Stimulated activated CD4-positive, alpha-beta T cell treated with anti-CD3 and anti-CD28 coated beads, Interleukin-12 subunit alpha, Interleukin-12 subunit beta, amount 100 ng/mL, for 4 hours (primary cell): ENCODE measurements at places on chromosomes 11 and 22.

DNA sequence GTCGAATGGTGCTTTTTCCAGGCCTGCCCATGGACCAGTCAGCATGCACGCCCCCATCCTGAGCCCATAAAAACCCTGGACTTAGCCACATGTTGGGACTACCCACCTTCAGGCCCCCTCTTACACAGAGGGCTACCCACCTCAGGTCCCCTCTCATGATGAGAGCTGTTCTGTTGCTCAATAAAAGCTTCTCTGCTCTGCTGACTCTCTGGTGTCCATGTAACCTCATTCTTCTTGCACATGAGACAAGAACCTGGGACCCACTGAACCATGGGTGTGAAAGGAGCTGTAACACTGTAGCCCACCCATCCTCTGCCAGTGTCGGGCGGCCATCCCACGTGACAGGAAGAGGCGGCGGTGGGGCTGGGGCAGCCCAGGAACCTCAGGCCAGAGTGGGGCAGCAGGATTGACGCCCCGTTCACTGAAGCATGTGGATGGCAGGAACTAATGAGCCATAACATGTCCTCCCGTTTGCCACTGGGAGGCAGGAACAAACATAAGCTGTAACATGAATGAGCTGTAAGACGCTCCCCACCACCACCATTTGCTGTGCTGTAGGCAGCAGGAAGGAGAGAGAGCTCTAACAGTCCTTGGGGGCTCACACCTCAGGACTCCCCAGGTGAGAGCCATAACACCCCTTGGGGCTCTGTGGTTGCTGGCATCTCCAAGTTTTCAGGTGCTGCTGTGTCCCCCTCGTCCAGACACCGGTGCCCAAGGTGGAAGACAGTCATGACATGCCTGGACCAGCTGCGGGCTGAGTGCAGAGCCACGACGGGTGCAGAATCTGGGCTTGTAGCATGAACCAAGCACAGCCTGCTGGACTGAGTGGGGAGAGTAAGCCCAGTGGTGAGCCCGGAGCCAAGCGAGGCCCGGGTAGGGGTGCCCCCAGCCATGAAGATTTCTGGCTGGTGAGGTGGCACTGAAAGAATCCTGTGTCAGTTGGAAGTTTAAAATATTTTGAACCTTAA is 69.4 kb downstream of the MCHR1 start:
- no peak for DNase-seq

- DNase-seq = no peak
Measured at GRCh38 chr11:36333468-36333867, 37.4 kb downstream of the PRR5L start.

DNA sequence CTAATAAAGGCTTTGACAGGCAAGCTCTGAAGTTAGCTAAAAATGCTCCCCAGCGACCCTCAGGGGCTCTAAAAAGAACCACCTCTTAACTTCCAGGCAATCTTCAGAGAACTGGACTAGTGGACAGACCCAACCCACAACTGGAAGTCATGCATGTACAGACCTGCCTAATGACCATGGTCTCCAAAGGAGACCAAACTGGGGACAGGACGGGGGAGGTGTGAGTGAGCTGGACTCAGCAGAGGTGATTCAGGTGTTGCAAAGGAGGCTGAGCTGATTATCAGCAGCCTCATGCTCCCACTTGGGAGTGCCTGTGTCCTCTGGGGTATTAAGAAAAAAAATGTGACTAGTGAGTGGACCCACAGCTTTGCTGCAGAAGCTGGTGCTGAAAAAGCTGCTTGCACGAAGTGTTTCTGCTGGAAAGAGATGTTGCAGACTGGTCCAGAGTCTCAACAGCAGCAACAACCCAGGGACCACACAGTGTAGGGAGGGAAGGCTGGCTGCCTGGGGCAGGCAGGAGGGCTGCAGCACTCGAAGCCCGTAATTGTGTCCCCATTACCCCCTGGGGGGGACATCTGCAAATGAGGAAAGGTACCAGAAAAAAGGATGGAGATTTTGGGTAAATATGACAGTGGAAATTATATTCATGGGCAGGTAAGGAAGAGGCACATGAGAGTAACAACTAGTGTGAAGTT is 35.3 kb downstream of the PITPNB start:
- no peak for DNase-seq

DNA sequence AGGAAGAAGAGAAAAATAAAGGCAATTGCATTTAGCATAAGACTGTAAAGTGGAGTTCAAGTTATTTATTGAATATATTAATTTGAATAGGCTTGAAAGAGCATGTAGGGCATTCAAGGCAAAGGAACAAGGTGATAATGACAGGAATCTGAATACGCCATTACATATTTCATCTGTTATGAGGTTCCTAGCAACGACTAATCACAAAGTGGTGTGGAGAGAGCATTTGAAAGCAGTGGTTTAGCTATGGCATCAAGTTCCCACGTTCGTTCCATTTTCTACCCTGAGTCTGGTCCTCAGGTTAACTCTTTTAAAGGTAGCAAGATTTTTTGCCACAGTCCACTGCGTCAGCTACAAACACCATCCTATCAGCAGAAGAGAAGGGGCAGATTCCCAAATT is 59.4 kb downstream of the CNTN5 start:
- DNase-seq = no peak

- no peak for DNase-seq
Measured at GRCh38 chr11:60512651-60513225, 2.5 kb upstream of the MS4A13 start.

GRCh38 chr11:34988294-34989255 is 72.2 kb downstream of the PDHX start:
- DNase-seq = no peak

DNA sequence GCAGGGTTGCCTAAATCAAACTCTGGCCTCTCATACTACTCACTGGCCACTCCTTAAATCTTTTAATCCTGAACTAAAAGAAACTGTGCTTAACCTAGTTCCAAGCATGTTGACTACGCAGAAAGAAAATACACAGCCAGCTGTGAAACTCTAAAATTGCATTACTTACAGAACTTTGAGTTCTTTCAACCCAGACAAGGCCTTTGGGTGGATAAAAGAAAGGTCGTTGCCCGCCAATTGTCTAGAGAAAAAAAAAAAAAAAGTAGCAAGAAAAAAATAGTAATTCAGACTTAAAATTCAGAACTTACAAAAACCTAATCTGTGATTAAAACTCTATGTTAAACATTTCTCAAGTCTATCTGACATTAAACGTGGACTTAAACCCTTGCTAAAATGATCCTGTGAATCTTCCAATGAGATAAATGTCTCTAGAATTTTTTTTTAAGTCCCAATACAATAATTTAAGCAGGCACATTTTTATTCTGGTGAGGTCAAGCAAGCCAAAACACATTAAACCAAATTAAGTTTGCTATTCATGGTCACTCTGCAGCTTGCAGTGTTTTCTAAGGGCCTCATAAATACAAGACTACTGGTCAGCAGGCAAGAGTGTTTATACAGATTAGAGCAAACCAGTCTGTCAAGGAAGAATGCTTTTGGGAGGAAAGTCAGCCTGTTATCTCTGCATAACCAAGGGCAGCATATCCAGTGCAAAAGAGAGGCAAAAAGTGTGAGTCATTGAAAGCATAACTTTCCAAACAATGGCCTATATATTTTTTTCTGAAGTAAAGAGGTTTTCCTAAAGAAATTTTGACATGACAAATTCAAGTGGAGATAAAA is 29.5 kb upstream of the CCDC34 start:
- DNase-seq = no peak

DNA sequence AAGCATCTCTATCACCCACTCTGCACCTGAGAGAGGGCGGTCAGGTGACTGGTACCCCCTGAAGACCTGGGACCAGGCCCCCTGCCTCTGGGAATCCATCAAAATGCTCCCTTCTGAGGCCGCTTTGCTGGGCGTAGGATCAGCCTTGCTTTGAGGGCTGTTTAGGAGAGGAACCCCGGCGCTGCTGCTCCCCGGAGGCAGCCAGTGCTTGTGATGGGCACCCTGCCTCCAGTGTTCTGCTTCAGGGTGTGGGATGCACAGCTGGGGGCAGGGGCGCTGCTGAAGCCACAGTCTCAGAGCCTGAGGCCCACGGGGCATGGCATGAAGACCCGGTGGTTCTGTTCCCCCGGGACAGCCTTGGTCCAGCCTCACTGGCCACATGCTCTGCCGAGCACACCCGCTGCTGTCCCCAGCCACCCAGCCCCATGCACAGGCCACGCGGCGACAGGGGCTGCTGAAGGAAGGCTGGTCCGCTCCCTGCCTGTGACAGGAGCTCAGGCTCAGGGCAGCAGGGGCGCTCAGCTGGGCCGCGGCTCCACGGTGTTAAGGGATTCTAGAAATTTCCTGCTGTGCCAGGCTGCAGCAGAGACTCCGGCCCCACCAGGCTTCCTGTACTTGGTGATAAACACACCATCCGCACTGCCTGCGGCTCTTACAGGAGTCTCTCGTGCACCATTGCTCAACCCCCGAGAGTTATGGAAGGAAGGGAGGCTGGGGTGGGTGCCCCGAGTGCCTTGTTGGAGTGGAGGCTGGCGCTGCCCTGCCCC is 91.0 kb downstream of the KCNQ1 start:
- no peak for DNase-seq

- DNase-seq = no peak
Measured at GRCh38 chr11:130213979-130214281, 54.3 kb downstream of the ST14 start.

DNA sequence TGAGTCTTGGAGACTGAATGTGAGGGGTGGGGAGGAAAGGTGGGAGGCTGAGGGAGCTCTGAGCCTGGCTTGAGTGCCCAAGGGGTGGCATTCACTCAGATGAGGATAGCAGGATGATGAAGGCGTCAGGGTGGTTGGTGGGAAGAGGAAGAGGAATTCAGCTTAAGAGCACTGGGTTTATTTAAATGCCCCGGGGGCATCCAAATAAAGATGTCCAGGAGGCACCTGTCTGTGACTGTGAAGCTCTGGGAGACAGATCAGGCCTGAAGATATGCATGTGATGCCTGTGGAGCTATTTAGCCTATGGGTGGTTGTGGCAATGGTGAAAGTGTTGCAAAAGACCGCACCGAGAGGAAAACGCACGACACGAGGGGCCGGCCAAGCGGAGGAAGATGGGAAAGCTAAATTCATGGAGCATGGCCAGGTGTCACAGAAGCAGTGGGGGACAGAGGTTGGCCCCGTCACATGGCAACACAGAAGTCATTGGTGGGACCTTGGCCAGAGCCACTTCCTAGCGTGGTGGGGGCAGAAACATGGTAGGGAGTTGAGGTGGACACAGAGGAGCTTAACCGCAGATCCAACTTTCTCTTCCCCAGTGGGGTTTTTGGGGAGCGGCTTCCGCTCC is 15.5 kb downstream of the SLC37A2 start:
- no peak for DNase-seq

- DNase-seq = no peak
Measured at GRCh38 chr11:4508886-4509285, 26.4 kb downstream of the OR52K1 start.

DNA sequence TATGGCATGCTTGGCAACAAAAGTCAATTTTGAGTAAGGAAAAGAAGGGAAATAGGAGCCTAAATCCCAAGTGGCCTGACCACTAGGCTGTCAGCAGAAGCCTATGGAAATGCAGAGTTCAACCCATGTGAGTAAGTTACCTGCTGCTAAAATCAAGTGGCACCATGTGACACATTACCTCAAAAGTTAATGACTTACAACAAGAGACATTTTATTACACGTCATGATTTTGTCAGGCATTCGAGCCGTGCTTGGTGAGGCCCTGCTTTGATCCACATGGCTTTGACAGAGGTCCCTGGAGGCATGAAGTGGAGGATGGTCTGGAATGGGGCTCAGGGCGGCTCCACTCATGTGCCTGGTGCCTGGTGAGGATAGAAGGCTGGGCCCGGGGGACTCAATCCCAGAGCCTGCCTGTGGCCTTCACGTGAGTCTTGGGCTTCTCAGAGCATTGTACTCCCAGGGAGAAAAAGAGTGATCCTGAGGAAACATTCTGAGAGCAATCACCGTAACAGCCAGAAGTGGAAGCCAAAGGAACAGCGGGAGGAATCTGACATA is 339.1 kb upstream of the B3GAT1 start:
- no peak for DNase-seq

GRCh38 chr11:85746670-85747069 is 60.7 kb upstream of the CCDC89 start:
- DNase-seq = no peak

DNA sequence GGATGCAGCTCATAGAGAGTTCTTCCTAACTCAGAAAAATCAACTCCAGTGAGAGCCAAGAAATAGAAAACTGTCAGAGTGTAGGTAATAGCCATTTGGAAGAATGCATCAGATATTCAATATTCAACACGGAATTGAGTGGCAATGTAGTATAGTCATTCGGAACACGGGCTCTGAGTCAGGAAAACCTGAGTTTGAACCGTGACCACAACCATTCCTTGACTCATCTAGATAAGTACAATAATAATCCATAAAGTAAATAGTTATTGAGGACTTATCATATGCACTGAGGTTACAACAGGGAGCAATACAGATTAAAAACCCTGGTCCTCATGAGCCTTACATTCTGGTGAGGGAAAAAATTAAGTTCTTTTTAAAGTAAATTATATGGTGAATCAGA is 62.6 kb upstream of the PHF21A start:
- DNase-seq = no peak

GRCh38 chr11:27118949-27119348 is 78.3 kb downstream of the BBOX1 start:
- DNase-seq = no peak

- DNase-seq = no peak
Measured at GRCh38 chr11:82732348-82732733, 1.3 kb downstream of the FAM181B start.

DNA sequence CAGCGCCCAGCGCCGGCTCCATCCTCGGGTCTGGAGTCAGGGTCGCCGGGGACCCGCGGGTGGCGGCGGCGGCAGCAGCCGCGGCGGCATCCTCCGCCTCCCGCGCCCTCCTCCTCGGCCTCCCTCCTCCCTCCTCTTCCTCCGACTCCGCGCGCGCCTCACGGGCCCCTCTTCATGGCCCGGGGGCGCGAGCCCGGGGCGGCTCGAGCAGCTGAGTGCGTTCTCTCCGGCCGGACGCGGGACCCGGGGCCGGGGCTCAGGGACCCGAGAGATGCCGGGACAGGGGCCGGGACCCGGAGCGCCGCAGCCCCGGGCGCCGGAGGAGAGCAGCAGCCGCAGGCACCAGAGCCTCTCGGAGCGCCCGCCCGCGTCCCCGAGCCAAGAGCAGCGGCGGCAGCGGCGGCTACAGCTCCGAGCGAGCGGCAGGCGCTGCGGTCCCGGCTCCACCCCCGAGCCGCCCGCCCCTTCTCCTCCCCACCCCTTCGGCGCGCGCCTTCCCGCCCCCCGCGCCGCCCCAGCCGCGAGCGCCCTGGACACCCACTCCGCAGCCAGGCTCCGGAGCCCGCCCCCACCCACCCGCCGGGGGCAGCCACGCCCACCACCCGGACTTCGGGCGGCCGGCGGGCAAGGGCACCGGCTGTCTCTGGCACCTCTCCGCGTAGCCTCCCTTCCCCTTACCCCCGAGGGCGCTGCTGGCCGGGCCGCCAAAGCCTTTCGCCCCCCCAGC is at the start of gene CHST1:
TSS of gene CHST1 (minus strand) at position 417 of the 727 bp plus-strand sequence. CDS start 14,699 bp downstream, outside the sequence.
- DNase-seq = peak; percentile 20

- no peak for DNase-seq
Measured at GRCh38 chr11:30377347-30377746, 54.4 kb downstream of the ARL14EP start.

- DNase-seq = no peak
Measured at GRCh38 chr11:69686856-69687255, 11.7 kb upstream of the LTO1 start.
